Lung microvascular endothelial cell (primary cell): ENCODE measurements at places on chromosomes 12 and 14.

DNA sequence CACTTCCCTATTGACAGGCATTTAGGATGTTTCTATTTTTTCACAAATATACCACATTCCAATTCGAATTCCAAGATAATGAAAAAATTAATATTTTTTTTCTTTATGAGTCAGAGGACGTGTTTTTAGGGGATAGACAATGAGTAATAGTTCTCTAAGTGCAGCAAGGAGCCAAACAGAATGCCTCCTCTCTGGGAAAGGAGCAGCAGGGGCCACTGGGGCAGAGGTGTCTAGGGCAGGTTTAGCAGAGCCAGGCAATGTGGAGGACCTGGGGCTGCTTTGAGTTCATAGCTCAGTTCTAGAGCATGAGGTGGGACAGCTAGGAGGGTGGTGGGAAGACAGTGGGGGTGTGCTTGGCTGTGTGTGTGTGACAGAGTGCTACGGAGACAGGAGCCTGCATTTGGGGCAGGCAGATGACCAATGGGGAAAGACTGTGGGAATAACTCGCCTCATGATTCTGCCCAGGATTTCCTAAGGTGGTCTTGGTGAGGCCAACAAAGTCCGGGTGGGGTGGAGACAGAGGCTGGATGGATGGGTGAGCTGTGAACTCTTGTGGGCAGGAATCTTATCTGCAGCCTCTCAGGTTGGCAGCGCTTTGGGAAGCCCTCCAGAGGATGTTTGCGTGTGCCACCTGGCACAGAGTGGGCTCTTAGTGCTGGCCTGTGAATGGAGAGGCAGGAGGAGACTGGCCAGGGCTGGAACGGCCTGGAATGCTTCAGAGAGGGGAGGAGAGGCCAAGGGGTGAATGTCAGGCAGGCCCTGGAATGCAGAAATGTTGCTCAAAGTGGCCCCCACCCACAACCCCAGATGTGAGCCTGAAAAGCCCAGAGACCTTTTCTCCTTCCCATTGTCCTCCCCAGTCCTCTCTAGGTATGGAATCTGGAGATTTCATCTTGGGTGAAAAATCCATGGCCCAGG lies 2.4 kb upstream of the KRT7 start:
- DNase-seq: no peak

DNA sequence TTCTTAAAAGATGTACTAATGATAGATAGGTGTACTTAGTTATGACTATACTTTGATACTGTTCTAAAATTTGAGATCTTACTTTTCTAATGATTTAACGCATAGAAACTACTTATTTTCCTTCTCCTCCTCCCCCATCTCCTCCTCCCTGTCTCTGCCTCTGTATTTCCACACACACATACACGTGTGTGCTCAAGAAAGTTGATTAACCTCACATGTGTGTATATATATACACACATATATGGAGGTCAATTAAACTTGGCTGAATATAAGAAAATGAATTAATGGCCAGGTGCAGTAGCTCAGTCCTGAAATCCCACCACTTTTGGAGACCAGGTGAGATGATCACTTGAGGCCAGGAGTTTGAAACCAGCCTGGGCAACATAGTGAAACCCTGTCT lies 362.7 kb upstream of the SYT1 start:
- no peak for DNase-seq

- DNase-seq: no peak
These were observed 209.0 kb upstream of the RTL1 start for GRCh38 chr14:101112351-101113107.

GRCh38 chr12:43099691-43100163 lies 452.3 kb downstream of the ADAMTS20 start:
- no peak for DNase-seq

GRCh38 chr12:114131824-114132223 lies 165.7 kb upstream of the RBM19 start:
- DNase-seq: no peak

- DNase-seq: no peak
These were observed 221.2 kb downstream of the SSPN start for GRCh38 chr12:26416550-26416949.

GRCh38 chr12:64110864-64111263 lies 111.2 kb downstream of the KICS2 start:
- DNase-seq: no peak

DNA sequence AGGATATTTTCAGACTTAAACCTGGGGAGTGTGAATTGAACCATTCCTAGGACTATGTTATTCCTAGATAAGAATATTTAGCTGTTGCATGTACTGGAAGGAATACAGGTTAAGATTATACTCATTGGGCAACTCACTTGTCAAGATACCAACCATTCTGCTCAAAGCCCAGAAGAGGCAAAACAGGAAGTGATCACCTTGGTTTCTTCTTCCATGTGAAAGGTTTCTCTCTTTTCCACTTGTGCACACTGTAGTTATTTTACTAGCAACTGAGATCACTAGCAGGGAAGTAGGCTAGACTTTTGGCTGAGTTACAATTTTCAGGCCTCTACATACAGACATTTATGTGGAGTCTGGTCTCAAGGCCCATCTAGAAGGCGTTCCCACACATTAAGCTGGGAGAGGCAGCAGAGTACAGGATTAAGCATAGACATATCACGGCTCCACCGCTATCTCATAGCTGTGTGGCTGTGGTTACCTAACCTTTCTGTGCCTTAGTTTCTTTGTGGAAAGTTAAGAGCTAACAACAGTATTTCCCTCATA lies 83.9 kb upstream of the FERMT2 start:
- DNase-seq: no peak

DNA sequence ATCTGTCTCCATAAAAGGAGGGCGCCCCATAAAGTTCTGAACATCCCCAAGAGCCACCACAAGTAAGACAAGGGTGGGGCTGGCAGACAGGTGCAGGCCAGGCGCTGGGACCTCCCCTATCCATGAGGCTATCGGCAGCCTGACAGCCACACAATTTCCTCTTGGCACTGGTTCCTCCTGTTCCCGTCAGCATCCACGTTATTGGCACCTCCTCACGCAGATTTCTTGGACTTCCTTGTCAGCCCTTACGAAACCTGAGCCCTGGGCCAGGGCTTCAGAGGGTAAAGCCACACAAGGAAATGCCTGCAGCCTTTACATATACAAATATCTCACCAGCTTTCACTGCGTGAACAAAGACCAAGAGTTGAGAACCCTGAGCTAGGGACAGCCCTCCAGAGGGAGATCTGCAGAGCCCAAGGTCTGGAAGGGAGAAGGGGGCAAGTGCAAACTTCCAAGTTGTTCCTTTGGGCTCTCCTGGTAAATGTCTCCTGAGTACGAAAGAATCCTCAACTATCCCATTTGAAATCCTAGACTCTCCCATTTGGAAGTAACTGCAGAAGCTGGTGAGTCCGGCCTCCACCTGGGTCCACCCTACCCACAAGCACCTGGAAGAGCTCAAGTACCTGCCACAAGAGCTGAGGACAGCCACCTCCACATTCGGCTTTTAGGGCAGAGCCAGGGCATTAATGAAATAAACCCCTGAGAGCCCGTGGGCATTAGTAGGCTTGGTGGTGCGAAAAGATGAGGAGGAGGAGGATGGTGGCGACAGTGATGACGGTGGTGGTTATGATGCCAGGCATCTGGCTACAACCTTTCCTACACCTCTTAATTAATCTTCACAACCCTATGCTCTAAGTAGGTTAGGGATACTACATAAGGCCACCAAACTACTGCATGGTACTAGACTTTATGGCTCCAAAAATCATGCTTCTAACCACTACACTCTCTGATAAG lies 5.5 kb upstream of the TC2N start:
- peak; percentile 76 for DNase-seq

- no peak for DNase-seq
These were observed 313.3 kb downstream of the DUSP6 start for GRCh38 chr12:89038831-89039512.

DNA sequence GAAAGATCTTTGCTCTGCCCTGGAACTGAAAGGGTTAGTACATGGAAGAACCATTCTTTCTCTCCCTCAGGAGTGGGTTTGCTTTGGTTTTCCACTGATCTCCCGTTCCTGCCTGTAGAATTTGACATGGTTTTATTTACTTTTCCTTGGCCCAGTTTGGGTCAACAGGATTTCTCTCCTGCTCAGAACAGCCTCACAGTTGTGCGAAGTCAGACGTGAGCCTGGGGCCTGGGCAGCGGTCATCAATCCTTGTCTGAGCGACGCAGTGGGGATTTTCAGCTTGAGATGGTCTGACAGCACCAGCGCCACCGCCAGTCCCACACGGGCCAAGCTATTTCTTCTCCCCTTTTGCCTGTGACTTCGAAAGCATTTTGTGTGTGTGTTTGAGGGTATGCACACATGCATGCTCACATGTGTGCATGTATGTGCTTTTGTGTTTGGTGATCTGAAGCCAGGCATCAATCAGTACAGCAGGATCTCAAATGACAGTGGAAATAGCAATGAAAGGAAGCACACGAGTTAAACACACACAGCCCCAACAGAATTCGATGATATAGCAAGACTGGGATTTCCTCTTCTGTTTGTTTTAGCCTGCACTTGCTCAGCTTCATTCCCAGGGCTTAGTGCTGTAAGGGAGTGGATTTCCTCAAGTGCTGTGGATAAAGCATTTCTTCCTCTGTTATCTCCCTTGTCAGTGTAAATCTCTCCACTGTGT lies 58.3 kb downstream of the SMOC1 start:
- DNase-seq: no peak

DNA sequence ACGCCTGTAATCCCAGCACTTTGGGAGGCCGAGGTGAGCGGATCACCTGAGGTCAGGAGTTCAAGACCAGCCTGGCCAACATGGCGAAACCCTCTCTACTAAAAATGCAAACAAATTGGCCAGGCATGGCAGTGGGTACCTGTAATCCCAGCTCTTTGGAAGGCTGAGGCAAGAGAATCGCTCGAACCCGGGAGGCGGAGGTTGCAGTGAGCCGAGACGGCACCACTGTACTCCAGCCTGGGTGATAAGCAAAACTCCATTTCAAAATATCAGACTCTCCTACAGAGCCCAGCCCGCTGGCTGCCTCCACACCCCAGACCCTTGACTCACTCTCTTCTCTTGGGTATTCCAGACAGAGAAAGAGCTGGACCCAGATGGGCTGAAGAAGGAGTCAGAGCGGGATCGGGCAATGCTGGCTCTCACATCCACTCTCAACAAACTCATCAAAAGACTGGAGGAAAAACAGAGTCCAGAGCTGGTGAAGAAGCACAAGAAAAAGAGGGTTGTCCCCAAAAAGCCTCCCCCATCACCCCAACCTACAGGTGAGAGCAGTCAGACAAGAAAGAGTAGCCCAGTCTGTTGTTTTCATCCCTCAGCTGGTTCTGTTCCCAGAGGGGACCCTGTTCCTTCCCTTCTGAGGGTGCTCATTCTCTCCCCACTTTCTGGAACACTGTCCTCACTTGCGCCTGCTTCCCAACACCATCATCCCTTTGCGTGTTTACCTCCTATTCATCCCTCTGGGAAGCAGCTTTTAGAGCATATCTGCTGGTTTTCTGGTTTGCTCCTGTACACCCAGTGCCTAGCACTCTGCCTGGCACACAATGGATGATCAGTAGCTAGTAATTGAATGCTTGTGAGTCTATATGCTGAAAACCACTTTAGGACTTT lies 19.7 kb downstream of the AGAP2 start:
- DNase-seq: no peak

- DNase-seq: no peak
These were observed 53.8 kb downstream of the FAM222A start for GRCh38 chr12:109767456-109767855.

DNA sequence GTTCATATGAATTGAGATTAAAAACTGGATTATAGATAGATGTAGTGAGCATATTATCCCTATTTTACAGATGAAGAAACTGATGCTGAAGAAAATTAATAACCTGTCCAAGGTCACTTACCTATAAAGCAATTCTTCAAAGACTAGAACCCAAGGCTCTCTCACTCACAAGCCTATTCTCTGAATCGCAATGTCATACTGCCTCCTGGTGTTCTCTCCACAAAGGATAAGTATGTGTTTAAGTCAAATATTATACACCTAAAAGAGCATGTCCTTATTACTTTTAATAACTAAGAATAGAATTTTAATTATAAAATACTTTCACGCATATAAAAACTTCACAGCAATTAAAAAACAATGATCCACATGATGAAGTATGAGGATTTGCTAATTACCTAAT lies 721.3 kb upstream of the USP15 start:
- no peak for DNase-seq

- DNase-seq: no peak
These were observed 85.5 kb downstream of the PLEKHG3 start for GRCh38 chr14:64789696-64790095.

- DNase-seq: no peak
These were observed 368.0 kb downstream of the FUT8 start for GRCh38 chr14:65780566-65780965.

GRCh38 chr12:124726596-124727263 lies 136.9 kb downstream of the SCARB1 start:
- DNase-seq: no peak

- peak; percentile 66 for DNase-seq
These were observed 5.1 kb upstream of the TNFAIP2 start for GRCh38 chr14:103118018-103118662.

- peak; percentile 42 for DNase-seq
These were observed 200.8 kb upstream of the KRR1 start for GRCh38 chr12:75712223-75712622.

DNA sequence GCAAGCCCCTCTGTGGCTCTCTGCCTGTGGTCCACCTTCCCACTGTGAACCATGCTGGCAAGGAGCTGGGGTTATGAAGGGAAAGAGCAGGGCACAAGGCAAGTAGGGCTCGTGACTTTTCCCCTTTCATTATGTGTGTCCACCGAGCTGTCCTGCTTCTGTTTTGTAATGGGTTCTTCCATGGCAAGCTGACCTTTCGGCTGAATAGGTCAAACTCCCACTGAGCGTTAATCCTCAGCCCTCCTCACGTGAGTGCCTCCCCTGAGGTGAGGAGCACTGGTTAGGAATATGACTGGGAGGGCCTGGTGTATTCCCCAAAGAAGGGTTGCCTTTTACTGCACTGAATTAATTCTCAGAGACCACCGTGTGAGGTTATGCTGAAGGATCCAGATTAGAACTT lies 424.3 kb downstream of the NPAS3 start:
- no peak for DNase-seq

GRCh38 chr12:93824514-93825500 lies 147.6 kb downstream of the CRADD start:
- DNase-seq: no peak

- no peak for DNase-seq
These were observed 138.4 kb downstream of the SEC23A start for GRCh38 chr14:38964630-38965029.

GRCh38 chr12:59808317-59808910 lies 212.6 kb downstream of the SLC16A7 start:
- peak; percentile 24 for DNase-seq

DNA sequence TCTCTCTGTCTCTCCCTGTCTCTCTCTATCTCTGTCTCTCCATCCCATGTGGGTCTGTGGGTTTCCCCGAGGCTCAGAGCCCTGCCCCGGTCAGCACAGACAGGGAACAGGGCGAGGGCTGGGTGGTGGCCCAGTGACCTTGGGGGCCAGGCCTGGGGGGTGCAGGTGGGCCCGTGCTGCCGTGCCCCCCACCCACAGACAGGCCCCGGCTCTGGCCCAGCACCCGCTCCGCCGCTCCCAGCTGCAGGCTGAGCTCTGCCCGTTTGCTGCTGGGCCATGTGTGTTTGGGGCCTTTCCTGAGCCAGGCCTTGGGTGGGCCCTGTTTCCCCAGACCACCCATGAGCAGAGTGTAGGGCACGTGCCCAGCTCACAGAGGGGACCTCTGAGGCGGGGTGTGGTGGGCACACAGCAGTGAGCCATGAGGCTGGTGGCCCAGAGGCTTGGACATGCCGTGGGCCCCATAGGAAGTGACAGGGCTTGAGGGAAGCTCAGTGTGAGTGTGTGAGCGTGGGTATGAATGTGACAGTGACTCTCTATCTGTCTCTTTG lies 51.0 kb downstream of the TMEM121 start:
- DNase-seq: no peak

GRCh38 chr14:68958553-68958952 lies 20.5 kb downstream of the ACTN1 start:
- DNase-seq: peak; percentile 86
